ENCODE measurements at places on chromosomes 6 and 20.

DNA sequence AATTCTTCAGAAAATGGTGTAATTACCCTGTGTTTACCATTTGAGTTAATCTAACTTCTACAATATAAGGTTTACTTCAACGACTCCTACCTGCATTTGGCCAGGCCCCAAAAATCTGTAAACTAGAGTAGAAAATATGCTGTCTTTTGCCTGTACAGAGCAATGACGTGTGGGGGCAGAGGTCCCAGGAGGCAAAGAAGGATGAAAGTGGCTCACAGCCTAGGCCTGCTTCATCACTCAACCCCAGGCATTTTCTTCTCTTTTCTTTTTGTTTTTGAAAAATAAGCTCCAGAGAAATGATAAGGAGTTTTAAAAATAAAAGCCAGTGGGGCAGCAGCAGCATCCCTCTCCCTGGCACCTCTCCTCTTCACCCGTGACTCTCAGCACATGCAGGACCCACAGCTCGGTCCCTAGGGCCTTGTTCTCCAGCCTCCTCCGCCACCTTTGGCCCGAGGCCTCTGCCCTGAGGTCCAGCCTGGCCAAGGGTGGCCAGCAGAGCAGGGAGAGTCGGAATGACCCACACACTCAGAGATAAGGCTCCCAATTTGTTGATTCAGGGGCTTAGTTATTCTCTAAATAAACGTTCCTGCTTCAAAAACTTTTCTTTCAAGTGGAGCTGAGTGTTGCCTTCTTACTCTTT lies 310.3 kb upstream of the RNF24 start:
- no peak for DNase-seq

GRCh38 chr20:3209946-3210317 lies 634 bp downstream of the ITPA start:
- DNase-seq = no peak

GRCh38 chr6:45574014-45574461 lies 196.3 kb upstream of the SUPT3H start:
- no peak for DNase-seq

- no peak for DNase-seq
Measured at GRCh38 chr6:168662301-168662936, 221.4 kb downstream of the SMOC2 start.

DNA sequence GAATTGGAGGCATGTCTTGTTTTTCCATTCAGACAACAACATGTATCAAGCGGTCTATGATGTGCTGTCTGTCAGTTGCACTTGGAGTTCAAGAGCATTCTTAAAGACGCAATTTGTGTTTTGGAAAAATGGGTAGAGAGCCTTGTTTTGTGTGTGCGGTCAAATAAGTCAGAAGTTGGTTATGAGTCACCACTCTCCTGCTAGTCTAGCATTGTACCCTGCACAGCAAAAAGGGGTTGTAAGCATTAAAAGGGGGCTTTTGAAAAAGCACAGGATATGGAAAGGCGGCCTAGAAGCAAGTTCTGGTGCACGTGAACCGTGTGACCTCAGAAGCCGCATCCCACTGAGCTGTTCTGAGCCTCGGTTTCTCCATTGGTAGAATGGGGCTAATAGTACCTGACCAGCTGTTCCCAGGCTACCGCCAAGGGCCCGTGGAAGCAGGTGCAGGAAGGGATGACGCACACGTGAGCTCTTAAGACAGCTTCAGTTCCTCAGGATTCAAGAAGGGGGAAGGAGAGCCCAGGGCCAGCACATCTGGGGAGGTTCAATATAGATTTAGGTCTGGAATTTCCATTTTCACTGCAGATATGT lies 61.6 kb upstream of the SNX9 start:
- DNase-seq = peak; percentile 34

- DNase-seq = no peak
Measured at GRCh38 chr20:18727032-18727508, 86.5 kb upstream of the SCP2D1 start.

GRCh38 chr20:13644010-13644409 lies 5.3 kb upstream of the TASP1 start:
- no peak for DNase-seq

DNA sequence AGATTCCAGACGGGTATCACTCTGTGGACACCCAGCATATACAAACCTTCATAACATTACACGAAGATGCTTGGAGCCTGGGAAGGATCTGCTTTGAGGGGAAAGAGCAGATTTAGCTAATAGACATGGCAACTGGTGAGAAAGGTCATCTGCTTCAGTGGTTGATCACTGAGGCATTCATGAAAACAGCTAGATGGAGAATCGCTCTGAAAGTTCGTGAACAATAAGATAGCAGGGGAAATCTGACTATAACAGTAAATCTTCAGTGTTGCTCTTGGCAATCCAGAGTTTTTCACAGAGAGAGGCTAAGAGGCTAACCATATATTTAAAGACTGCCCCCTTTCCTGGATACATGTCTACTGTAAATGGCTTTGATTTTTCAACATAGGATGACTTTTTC lies 245.3 kb downstream of the FARS2 start:
- DNase-seq = no peak

DNA sequence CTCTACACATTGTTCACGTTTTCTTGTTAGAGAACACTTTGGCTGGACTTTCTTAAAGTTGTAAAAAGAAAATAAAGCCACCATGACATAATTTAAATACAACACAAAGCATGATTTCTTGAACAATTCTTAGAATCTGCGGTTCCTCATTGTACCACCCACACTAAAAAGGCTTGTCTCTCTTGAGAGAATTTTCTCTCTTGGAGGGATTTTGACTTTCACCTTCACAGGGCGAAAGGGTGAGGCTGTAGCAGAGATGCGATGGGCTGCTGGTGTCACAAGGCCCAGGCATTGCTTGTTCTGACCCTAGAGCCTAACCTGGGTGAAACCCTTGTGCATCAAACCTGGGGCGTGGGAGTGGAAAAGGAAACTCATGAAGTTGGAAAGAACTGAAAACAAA lies 122.7 kb upstream of the RIPOR2 start:
- DNase-seq = no peak

- no peak for DNase-seq
Measured at GRCh38 chr20:46799781-46800408, 90.4 kb downstream of the SLC2A10 start.

- DNase-seq = no peak
Measured at GRCh38 chr20:46328200-46328882, 20.0 kb upstream of the CDH22 start.

DNA sequence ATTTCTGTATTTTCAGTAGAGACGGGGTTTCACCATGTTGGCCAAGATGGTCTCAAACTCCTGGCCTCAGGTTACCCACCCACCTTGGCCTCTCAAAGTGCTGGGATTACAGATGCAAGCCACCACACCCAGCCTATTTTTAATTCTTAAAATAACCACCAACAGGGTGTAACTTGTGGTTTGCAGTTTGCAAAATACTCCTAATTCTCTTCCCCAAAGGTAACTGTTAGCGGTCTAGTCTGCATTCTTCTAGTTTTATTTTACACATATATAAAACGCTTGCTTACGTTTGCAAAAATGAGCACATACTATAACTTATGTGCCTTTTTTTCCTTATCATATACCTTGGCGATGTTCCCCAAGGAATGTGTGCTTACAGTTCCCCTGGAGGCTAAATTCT lies 25.6 kb upstream of the CHMP4B start:
- no peak for DNase-seq

DNA sequence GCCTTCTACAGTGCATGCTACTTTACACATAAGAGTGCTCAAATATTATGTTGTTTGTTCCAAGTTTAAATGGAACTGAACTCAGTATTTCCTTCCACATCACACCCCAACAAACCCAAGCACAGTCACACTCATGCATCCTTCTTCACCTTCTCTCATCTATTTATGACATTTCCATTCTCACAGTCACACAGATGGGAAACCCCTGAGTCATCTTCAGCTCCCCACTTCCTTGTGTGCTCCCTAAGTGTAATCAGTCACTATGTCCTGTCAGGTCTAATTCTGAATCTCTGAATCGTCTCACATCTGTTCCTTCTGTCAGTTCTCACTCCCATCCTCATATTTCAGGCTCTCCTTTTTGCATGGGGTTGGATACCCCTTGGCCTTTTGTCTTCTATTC lies 96.0 kb downstream of the RIMS1 start:
- no peak for DNase-seq

DNA sequence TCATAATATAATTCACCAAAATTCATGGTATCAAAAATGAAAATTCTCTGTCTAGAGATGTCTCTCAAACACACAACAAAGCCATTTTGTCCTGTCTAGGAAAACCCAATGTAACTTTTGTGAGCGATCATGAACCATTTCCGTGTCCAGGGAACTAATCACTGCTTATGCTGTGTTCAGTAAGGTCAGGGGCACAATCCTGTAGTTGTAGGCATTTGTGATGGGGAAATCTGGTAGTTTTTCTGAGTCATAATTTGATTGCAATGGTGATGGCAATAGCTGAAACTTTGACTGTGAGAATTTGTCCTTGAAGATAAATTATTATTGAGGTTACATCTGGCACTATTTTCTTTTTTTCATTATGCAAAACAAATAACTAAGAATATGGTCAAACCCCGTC lies 21.0 kb upstream of the GCLC start:
- DNase-seq = no peak

- no peak for DNase-seq
Measured at GRCh38 chr6:128403618-128404444, 116.6 kb downstream of the PTPRK start.

DNA sequence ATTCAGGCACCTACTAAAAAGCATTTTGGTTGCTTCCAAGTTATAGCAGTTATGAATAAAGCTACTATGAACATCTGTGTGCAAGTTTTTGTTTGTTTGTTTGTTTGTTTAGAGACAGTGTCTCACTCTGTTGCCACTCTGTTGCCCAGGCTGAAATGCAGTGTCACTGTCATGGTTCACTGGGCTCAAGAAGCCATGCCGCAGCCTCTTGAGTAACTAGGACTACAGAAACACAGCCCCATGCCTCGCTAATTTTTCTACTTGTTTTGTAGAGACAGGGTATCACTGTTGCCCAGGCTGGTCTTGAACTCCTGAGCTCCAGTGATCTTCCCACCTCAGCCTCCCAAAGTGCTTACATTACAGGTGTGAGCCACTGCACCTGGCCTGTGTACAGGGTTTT lies 795.9 kb downstream of the EPHA7 start:
- no peak for DNase-seq

- no peak for DNase-seq
Measured at GRCh38 chr6:97176468-97176867, 106.5 kb downstream of the MMS22L start.

DNA sequence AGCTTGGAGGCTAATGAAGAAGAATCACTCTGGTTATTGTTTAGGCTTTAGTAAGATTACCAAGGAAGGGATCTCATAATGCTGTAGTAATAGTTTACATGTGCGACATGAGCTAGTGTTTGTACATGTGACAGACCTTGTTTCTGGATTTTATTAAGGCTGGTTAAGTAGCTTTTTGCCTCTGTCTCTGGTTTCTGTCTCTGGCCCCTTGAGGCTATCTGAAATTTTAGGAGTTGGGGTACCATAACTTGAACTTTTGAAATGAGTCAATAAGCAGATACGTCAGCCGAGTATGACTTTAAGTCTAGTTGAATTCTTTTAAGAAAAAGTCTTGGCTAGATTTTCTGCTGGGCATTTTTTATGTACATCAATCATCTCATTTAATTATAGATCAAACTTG lies 9.5 kb downstream of the CBFA2T2 start:
- DNase-seq = no peak

GRCh38 chr6:19772891-19773290 lies 64.3 kb upstream of the ID4 start:
- no peak for DNase-seq

- no peak for DNase-seq
Measured at GRCh38 chr6:79119217-79119616, 41.2 kb upstream of the PHIP start.

GRCh38 chr6:95423331-95423730 lies 154.0 kb upstream of the MANEA start:
- DNase-seq = no peak

- no peak for DNase-seq
Measured at GRCh38 chr6:105537981-105538578, 135.2 kb upstream of the PREP start.

DNA sequence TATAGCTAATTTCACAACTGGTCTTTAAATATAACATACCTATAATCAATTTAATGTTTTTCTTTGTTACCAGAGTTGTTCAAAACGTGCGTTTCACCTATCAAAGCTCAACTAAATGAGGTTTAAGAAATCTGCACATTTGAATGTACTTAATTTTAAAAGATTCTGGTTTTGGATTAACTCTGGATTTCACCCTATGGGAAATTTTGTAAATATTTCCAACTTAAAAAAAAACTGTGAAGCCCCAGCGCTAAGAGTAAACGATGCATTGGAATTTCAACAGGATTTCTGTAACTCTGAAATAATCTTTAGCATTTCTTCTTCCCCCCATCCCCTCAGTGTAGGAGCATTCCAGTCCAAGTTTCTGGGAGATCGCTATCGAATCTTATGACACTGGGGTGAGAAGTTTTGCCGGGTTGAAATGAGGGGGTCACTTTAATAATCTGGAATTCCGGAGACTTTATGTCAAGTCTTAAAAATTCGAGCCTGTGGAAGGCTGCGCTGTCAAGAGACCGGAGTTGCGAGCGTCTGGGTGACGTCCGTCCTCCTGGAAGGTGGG lies 643 bp upstream of the MAP3K4 start:
- DNase-seq = no peak

DNA sequence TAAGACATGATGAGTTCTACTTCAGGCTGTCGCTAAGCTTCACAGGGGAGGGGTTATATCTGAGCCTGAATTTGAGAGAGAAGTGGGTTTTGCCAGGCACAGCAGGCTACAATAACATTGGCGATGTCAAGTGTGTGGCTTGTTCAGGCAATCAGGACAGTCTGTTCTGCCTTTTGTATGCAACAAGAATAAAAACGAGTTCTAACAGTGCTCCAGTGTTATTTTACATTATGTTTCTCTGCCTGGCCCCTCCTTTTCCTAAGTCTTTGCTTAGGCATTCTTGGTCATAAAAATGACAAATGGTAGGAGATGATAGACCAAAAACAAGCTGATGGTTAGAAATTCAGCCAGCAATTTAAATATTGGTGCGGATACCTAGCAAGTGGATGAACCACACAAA lies 26.8 kb downstream of the PAQR8 start:
- no peak for DNase-seq

GRCh38 chr20:61310954-61311353 lies 58.9 kb downstream of the CDH4 start:
- DNase-seq = no peak

GRCh38 chr20:62695448-62696414 lies 12.9 kb upstream of the NTSR1 start:
- no peak for DNase-seq

GRCh38 chr20:41566896-41567527 lies 51.2 kb downstream of the CHD6 start:
- DNase-seq = no peak

DNA sequence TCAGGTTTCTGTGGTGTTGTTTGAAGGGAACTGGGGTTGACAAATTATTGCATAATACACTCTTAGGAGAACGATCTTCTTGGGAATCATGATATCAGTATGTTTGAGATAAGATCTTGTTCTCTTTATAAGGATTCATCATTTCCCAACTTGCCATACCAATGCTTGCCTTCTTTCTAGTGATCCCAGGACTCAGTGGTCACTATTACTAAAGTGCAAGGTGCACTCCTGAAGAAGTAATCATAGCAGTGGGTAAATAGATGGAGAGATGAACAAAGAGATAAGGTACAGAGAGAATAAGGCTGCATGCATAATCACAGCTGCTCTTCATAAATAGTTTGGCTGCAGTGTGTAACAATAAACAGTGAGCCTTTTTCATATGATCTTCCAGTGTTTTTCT lies 404.0 kb downstream of the DOK5 start:
- DNase-seq = no peak

Data from activated naive CD4-positive, alpha-beta T cell treated with anti-CD3 and anti-CD28 coated beads, Interleukin-2, amount 50 U/mL, for 16 hours (primary cell).